ENCODE measurements at places on chromosomes 5 and 9.

DNA sequence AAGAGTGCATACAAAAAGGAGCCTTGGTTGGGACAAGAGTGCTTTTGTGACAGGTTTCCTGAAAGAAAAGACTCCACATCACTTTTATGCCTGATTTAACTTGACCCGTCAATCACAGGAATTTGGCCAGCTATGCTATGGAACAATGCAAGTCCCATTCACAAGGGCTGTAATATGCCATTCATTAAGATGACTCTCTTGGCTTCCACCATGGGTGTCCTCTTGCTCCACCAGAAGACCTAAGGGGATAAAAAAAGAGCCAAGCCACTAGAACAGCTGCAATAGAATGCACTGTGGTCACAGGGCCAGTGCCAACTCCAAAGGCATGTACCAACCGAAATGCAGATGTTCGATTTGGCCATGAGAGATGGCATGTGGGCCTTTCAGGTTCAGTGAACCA lies 480.1 kb upstream of the MPDZ start:
- no peak for DNase-seq

DNA sequence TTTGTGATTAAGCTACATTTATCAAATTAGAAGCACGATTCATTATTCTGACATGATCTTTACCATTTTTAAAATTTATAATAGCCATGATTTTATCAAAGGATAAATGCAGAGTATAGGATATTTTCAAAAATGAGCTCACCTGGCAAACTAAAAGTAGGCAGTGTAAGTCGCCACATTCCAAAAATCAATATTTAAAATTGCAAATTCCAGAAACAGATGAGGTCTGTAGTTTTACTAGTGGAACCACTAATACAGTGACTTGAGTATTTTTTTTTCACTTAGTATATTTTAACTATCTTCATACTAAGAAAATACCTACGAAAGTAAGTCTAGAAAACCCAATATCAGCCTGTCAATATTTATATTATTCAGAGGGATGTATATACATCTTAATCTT lies 164.2 kb downstream of the PDE4D start:
- no peak for DNase-seq

DNA sequence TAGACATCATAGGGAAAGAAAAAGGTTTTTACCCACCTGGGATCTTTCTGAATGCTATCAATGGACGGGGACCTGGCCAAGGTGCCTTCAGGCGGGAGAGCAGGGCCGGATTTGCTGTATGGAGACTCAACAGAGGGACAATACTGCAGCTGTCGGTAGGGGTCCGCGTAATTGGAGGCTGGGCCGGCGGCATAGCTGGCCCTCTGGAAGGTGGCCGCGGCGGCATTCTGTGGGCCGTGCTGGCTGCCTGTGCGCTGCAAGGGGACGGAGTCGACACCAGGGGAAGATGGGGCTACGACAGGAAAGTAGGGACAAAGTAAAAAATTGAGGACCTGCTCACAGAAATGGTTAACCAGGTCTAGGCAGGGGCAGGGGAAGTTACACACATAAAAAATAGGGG lies 557.9 kb downstream of the CTNND2 start:
- no peak for DNase-seq

GRCh38 chr9:72255569-72255968 lies 106.3 kb downstream of the GDA start:
- no peak for DNase-seq

GRCh38 chr9:93119953-93120845 lies 13.9 kb downstream of the NINJ1 start:
- peak; percentile 91 for DNase-seq

DNA sequence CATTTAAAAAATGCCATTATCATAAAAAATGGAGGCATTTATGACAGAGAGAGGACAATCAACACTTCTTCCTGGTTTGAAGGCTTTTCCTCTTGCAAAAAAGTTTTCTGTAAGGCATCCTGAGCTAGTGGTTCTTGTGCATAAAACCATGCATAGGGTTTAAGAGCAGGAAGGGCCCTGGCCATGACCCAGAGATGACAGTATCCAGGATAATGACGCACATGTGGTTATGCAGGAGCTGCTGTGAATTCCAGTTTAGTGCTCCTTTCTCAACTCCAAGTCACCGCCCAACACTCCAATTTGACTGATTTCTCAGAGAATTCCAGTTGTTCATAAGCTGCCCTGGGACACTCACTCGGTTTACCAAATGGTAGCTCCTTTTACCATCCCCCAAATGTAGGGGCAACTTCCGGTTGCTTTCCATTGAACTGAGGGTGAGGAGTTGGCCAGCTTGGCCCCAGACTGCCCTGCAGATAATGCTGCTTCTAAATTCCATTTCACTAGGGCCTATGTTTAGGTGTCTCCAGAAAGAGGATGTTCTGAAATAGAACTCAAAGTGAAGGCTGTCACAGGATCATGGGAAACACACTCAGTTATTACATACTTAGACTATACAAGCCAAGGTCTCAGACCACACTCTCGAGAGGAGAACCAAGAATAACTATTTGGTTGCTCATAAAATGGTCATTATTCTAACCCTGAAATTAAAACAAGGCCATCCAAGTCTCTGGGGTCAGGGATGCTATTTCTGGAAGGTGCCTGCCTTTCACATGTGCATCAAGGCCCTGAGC lies 179.1 kb downstream of the SLIT3 start:
- DNase-seq = no peak

GRCh38 chr5:120988941-120989340 lies 524.8 kb downstream of the PRR16 start:
- DNase-seq = no peak

DNA sequence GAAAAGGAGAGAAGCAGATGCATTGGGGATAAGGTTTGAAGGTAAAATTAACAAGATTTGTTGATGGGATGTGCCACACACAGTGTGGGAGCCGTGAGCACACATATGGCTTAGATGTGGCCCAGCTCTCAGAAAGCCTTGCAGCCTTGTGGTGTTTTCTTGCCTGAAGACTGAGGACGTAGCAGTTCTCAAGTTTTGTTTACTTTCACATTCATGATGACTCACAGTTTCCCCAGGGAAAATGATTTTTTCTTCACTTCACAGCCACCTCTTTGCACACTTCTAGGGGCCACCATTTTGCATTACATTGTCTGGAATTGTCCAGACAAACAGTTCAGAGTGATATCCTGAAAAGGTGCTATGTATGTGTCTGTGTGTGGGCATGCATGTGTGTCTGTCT lies 126.2 kb downstream of the BASP1 start:
- DNase-seq = no peak

DNA sequence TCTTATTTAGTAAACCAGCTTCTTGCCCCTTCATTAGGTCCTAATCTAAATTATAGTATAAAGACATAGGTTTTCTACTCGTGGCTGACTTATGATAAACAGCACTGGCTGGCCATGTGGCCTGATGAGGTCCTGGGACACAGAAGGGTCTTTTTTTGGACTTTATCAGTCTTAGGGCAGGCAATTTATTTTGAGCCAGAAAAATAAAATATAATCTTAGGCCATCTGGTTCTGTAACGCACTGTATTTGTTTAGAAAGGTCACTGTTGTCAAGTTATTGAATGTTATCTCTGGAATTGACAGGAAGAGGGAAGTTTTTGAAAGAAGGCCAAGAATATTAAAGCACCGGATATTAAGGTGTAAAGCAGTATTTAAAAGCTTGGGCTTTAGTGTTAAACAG lies 53.9 kb downstream of the RFX3 start:
- DNase-seq = no peak

DNA sequence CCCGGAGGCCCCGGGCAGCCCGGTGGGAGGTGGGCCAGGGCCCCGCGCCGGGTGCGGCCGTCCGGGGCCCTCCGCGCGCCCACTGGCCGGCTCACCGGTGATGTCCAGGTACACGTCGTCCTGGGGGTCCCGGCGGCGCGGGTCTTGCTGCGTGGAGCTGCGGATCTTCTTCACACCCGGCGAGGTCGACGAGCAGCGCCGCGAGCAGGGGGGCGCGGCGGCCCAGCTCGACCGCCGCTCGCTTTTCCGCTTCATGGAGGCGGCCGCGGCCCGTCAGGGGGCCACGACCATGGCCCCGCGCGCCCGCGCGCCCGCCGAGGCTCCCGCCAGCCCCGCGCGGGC lies 548 bp downstream of the CDC14B start:
- peak; percentile 65 for DNase-seq

DNA sequence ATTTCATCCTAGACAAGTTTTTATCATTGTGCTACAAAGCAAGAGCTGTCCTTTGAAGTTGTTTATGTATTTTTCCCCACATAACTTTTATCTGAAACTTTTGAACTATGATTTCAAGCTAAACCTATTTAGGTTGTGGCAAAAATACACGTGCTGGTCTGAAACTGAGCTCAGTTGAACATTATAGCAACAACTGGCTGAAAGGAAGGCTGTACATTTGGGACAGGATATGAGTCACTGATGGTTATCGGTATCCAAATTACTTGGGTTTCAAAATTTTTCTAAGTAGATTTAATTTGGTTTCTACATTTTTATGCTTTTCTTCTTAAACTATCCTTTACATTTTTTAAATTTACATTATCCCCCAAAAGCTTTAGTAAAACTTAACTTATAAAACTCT lies 627.3 kb upstream of the NUDT12 start:
- no peak for DNase-seq

DNA sequence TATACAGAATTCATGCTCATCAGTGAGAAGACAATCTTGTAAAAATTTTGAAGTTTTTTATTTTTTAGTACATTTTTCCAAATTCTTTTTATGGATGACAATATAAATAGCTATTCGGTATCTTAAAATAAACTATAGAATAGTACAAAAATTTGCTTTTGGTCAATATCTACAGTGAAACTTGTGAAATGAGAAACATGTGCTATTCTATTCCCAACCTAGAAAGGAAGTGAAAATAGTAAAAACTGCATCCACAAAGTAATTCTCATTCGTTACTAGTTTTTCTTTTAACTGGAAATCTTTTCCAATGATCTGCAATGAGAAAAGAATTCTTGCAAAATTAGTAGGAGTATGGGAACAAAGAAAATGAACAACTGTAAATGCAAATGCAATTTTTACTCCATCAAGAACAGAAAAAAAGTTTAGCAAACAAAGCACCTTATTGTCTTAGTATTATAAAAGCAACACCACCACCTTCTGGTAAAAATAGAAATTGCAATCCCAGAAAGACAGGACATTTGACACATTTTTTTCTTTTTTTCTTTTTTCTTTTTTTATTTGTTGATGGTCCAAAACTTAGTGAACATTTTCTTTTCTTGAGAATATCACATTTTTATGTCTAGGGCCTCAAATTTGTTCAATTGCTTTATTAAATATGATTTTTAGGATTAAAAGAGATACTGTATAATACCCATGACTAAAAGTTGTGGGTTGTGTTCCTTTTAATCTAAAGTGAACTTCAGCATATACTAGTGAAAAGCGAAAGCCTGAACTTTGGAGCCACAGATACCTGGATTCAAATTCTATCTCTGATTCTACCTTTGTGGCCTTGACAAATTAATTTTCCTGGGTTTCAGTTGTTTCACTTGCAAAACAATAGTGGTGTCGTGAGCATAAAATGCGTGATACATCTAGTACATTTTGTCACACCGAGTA lies 72.3 kb downstream of the SLCO4C1 start:
- no peak for DNase-seq

- no peak for DNase-seq
Observed at GRCh38 chr9:8155706-8156105, 356.1 kb upstream of the DMAC1 start.

- DNase-seq = no peak
Observed at GRCh38 chr9:125913551-125913950, 166.4 kb downstream of the PBX3 start.

DNA sequence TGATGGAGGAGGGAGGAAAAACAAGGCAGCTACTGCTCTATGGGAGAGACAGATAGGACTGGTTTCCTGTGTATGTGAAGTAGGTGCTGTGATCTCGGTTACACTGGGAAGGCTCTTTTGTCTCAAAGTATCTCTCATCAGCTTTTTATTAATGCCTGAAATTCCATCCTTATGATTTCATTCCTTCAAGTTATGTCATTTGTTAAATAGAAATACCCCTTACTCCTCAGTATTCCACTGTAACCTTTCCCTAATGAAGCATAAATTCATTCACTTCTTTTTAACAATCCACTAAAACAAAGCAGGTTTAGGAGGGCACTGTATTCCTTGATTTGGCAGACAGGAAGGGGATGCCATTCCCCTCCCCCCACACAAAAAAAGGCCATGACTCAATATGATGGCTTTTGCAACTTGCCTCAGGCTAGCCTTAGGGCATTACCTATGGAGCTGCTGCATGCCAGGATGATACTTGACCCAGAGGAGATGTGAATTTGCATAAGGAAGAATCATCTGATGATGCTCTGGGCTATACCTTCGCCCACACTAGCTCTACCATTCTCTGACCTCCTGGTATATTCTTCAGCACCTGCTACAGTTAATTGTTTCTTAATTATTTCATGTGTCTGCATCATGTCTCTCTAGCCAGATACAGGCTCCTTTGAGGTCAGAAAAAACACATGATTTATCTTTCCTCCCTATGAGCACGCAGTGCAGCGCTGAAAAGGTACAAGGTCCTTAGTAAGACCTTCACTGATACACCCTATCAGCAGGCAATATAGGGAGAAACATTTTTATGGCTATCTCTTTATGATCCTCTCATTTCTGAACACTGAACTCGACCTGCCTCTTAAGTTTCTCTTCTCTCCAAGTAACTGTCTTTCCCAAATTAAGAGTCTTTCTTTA lies 26.3 kb downstream of the NR3C1 start:
- DNase-seq = no peak

DNA sequence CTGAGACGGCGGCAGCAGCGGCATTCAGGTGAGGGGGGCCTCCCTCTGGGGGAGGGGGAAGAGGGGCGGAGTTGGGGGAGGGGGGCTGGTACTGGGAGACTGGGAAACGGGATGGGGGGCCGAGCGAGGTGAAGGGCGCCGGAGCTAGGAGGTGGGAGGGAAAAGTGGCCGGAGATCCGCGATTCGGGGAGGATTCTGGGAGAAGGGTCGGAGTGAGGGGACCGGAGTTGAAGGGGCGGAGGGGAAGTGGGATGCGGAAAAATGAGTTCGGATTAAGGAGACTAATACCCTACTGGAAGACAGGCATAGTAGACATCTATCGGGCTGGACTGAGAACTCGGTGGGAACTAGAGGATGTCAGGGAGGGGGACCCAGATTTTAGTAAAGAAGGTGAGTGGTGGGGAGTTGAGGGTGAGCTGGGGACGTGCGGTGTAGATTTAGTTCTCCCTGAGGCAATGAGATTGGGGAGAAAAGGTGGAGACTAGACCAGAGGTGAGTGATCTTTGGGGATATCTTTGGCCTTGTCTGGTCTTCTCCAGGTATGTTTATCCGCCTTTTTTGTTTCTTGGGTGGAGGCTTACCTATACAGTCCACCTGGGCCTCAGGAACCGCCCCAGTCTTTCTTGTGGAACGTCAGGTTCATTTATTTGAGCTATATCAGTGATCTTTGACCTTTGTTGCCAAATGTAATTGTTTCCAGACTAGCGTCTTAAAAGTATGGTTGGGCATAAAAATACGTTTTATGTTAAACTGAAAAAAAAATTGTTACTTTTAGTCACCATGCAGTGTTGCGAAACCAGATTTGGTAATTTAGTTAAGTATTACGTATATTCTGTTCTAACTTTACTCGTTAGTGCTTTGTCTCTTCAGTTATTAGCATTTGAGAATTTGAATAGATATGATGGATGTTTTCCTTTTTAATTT lies 632 bp downstream of the UBAP1 start:
- DNase-seq = no peak

GRCh38 chr5:96816991-96817390 lies 9.2 kb upstream of the ERAP1 start:
- no peak for DNase-seq
